CD8-positive, alpha-beta memory T cell (primary cell): ENCODE measurements at places on chromosomes 5 and 9. TPM values are rescaled to one million over a fixed set of nuclear protein-coding genes. Genes with fewer than 3 reads are reported as not detected.

The CMYA5 gene
- not detected for total RNA-seq

The TTC23L gene
- 0.24 TPM for total RNA-seq

GRCh38 chr9:28764532-28764931 lies 1191.3 kb upstream of the C9orf72 start:
- DNase-seq, result no peak

- DNase-seq, result no peak
Measured at GRCh38 chr9:105683688-105684275, 10.6 kb upstream of the TMEM38B start.

DNA sequence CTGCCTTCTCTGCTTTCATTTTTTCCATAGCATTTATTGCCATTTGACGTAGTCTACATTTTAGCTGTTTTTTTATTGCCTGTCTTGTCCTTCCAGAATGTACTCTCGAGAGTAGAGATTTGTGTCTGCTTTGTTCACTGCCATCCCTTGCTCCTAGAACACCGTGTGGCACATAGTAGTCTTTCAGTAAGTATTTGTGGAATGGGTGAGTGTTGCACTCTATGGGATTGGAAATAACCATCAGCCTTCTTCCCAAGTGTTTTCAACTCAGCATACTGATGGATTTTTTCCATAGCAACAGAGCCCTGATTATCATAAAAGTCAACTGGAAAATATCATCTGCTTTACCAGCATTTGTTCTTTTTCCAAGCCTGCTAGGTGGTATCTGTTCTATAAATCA lies 462.6 kb downstream of the ENC1 start:
- DNase-seq, result no peak

GRCh38 chr9:79877943-79878602 lies 306.3 kb downstream of the TLE4 start:
- DNase-seq, result no peak

DNA sequence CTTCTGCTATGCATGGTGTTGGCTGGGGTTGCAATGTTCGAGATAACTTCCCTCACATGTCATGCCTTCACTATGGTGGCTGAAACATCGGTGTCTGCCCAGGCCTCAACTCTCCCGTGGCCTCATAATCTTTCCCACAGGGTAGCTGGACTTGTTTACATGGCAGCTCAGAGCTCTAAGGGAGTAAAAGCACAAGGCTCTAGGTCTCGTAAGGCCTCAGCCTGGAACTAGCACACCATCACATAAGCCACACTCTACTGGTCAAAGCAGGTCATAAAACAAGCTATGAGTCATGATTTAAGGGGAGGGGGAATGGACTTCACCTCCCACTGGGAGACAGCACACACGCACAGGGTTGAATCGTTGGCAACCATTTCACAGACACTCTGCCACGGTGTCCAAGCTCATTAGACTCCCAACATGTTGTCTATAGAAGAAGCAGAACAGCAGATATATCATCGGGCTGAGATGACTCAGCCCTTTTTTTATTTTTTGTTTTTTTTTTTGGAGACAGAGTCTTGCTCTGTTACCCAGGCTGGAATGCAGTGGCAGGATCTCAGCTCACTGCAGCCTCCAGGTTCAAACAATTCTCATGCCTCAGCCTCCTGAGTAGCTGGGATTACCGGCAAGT lies 66.8 kb upstream of the IL17B start:
- no peak for DNase-seq

DNA sequence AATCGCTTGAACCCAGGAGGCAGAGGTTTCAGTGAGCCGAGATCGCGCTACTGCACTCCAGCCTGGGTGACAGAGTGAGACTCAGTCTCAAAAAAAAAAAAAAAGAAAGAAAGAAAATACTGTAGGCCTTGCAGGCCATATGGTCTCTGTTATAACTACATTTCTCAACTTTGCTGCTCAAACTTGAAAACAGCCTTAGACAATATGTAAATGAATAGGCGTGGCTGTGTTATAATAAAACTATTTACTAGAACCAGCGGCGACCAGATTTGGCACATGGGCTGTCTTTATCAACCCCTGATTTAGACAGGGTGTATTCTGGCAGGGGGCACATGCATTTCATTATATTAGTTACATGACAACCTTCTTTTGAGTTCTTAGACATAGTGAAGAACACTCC lies 130.0 kb downstream of the C9orf152 start:
- no peak for DNase-seq

GRCh38 chr5:65086234-65086890 lies 317.6 kb downstream of the CWC27 start:
- DNase-seq, result no peak
